ENCODE measurements at places on chromosomes 3 and 15.

DNA sequence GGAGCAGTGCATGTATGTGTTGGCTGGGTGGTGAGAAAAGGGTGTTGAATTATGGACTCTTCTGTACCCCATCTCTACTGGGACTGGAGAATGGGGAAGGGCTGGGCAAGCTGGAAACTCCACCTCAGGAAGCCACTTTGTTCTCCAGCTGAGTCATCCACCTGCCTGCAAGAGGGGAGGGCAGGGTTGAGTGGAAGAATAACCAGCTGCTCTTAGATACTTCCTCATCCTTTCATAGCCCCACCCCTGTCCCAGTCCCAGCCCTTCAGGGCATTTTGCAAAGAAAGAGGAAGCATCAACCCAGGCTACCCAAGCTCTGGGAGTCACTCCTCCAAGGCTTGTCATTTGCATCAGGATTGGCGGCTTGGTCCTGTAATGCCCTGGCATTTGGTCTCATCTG lies 33.1 kb downstream of the RAB11A start:
- peak; percentile 20 for DNase-seq

DNA sequence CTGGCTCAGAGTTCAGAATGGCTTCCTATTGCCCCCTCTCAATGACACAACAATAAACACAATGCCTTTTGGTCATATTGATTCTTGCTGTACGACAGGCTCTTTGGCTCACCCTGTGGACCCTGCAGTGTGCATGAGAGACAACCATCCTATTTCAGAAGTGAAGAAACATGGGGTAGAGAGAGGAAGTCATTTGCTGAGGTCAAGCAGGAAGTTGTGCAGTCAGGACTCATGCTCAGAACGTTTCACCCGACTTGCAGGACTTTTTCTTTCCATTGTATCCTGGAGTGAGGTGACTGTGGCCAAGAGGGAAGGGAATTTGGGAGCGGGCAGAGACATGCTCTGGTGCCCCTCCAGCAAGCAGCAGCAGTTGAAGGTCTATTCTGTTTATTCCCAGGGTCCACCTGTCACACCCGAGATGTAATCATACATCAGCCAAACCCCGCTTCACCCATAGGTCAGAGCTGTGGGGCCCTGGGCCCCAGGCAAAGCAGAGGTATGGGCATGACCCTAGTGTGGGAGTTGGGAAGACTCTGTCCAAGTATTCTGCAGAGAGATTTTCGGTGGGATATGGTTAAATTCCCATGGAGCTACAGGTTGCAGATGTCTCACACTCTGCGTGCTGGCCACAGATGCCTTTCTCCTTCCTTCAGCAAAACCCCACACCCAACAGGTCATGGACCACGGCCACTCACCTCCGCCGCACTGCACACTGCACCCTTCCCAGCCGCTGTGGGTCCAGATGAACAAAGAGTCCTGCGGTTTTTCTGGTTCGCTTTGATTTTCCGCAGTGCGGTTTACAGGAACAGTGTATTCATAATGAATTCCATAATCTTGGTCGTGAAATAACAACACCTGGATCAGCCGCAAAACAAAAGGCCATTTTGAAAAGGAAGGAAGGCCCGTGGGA lies 290.6 kb downstream of the ADAMTS17 start:
- DNase-seq: no peak

GRCh38 chr3:195153653-195154052 lies 117.3 kb downstream of the XXYLT1 start:
- peak; percentile 64 for DNase-seq

DNA sequence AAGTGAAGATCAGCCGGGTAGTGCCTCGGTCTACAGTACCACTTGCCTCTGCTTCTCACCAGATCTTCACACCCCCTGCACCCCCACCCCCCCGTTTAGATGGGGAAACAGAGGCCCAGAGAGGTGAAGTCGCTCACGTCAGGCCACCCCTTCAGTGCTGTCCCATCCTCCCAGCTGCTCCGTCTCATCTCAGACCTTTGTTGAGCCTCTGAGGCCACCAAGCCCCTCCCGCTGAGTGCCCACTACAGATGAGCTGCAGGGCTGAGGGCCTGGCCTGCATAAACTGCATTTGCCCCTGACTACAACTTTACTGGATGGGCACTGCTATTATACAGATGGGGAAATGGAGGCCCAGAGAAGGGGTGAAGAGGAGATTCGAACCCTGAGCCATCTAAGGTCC lies 35.8 kb downstream of the ADAMTS7 start:
- no peak for DNase-seq

- no peak for DNase-seq
These were observed 167.6 kb downstream of the PYDC2 start for GRCh38 chr3:191628571-191628970.

- DNase-seq: no peak
These were observed 412.3 kb downstream of the ERC2 start for GRCh38 chr3:56055951-56056350.

DNA sequence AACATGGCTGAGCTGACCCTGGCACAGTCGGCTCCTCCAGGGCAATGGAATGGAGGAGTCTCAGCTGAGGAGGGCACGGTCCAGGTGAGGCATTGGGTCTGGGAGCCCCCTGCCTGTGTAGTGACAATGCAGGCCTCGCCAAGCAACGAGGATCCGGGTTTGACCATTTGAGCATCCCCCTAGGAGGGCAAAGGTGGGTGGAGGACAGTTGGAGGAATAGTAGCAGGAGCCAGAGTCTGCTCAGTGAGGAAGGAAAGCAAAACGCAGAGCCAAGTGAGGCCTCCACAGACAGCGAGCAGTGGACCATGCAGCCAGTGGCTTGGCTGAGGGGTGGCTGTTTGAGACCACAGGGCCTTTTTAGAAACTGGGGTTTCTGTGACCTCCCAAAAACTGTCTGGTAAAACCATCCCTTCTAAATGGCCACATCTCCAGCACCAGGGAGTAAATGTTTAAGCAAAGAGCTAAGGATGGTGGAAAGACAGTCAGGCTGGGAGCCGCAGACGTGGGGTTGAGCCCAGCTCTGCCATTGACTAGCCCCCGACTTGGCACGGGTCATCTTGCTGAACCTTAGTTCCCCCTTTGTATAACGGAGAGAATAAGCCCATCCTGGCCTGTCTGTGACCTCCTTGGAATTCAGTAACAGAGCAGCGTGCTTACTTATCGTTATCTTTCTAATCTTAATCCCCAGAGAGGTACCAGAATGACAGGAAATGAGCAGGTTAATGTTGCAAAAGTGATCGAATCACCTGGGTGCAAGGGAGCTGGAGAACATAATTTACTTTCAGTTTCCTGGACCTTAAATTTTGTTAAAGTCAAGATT lies 46.8 kb downstream of the CMTM6 start:
- no peak for DNase-seq

DNA sequence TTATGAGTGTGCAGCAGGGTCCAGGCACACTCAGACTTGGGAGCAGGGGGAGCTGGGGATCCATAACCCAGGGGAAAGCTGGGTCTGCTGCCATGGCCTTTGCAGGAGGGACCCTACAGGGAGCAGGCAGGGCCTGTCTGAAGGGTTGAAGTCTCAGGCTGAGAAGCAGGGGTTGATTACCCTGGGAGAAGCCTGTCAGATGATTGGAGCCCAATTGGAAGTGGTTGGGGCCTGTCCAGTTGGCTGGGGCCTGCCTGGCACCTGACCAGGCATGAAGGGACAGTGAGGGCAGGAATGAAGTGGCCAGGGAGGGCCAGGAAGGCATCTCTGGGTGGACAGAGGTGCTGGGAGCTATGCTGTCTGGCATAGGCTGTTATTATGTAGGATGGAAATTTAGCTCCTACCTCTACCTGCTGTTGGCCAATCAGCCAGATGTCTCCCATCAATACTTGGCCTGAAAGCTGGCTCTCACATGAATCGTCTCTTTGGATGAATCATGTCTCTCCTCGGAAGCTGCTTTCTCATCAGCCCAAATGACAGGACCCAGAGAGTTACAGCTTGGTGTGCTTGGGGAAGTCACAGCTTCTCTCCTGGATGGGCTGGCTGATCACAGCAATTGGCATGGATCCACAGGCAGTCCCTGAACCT lies 27.4 kb upstream of the SLCO2A1 start:
- peak; percentile 60 for DNase-seq

GRCh38 chr15:73886717-73887345 lies 13.5 kb downstream of the TBC1D21 start:
- DNase-seq: no peak

DNA sequence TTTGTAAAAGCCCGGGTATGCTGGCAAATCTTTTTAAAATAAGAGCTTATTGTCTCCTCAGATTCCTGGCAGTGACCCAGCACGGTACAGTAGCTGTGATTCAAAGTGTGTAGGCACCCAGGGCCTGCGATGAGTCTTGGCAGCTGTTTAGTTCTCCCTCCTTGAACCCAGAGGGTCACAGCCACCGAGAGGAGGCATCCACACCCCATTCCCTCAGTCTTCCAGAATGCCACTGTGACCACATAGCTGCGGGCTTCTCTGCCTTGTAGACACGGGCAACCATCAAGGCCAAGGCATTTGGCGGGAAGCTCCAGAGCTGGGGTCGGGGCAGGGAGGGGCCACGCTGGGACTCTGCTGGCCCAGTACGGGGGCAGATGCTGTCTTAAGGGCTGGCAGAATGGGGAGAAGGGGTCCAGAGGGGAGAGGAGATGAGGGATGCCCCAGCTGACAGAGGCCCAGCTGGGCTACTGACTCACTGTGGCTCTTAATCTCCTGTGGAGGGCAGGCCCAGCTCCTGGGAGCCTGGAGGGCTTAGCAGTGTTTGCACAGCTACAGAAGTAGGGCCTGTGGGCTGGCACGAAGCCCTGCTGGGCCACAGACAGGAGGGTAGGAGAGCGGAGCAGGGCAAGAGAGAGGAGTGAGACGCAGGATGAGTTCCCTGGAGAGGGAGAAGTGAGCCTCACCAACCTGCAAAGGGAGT lies 68.8 kb upstream of the DLG1 start:
- DNase-seq: peak; percentile 77

- DNase-seq: no peak
These were observed 11.5 kb downstream of the SEMA3F start for GRCh38 chr3:50166620-50167019.

DNA sequence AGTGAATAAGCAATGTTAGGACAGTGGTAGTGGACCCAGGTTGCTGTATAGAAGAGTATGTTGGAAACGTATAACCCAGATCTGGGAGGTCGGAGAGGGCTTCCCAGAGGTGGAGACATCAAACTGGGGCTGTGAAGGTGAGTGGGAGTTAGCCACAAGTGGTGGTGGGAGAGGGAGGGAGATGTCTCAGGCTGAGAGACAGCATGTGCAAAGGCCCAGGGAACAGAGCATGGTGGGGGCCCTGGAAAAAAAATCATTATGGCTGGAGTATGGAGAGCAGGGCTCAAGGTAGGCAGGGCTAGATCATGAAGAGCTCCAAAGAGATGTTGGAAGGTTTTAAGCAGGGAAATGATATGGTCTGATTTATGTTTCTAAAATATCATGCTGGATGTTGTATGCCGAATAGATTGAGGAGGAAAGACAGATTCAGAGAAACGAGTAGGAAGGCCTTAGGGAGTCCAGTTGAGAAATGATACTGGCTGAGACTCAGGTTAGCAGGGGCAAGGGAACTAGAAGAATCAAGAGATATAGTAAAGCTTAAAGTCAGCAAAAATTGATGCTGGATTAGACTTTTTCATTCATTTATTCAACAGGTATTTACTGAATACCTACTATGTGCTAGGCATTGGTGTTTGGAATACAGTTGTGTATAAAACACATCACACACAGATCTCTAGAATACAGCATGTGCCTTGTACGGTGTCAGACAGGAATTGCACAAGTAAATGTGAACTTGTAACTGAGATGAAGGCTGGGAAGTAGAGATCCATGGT lies 17.0 kb downstream of the ITPR1 start:
- DNase-seq: no peak
